Stimulated activated CD4-positive, alpha-beta T cell treated with anti-CD3 and anti-CD28 coated beads, TNF-alpha, amount 100 ng/mL, for 4 hours (primary cell): ENCODE measurements at places on chromosomes 5 and 9.

DNA sequence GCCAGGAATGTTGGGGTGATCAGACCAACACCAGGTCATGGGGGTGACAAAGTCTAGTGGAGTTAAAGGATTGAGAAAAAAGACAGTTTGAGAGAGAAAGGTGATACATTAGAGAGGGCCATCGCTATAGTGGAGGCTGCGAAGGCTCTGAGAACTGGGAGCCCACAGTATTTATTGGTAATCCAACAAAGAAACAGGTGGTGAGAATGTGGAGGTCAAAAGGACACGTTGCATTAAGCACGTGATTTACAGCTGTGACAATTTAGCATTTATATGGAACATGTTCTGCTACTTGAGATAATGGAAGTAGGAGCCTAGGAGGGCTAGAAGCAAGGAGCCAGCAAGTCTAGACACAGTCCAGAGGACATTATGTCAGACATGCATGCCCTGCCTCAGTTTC is 2086.5 kb upstream of the C9orf72 start:
- no peak for DNase-seq

- no peak for DNase-seq
Measured at GRCh38 chr5:148343046-148343407, 7.7 kb downstream of the SPINK9 start.

GRCh38 chr5:107805166-107805565 is 134.4 kb upstream of the EFNA5 start:
- no peak for DNase-seq

GRCh38 chr5:180670586-180671359 is 21.4 kb upstream of the FLT4 start:
- DNase-seq = no peak

- DNase-seq = no peak
Measured at GRCh38 chr5:36521838-36522745, 84.3 kb upstream of the SLC1A3 start.

- no peak for DNase-seq
Measured at GRCh38 chr5:91020065-91020800, 362.9 kb downstream of the ARRDC3 start.

DNA sequence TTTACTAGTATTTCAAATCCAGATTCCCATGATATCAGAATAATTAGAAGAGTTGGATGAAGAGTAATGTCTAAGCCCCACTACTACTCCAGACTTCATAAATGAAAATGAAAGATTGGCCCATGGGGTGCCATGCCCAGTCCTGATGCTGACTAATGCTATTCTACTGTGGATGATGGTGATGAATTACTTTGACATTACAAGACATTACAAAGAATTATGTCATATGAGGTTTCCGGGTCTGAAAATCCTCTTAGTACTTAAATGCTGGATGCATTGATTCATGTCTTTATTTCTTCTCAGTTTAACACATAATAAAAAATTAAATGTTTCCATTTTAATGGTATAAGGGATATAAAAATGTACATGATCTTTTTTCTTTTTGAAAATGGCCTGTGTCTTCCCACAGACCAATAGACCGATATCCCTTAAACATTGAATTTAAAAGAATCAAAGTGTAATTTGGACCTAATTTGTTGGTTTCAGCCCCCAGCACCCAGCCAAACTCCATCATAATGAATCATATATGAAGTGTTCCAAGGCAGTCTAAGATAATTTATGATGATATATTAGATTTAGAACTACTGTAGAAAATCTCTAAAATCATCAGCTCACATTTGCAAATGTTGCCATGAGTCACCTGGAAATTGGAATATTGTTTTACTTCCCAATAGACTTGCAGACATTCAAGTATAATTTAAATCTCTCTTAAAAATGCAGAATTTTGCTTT is 223.6 kb upstream of the SGCD start:
- DNase-seq = no peak

- DNase-seq = no peak
Measured at GRCh38 chr5:136453986-136454758, 88.8 kb upstream of the TRPC7 start.

DNA sequence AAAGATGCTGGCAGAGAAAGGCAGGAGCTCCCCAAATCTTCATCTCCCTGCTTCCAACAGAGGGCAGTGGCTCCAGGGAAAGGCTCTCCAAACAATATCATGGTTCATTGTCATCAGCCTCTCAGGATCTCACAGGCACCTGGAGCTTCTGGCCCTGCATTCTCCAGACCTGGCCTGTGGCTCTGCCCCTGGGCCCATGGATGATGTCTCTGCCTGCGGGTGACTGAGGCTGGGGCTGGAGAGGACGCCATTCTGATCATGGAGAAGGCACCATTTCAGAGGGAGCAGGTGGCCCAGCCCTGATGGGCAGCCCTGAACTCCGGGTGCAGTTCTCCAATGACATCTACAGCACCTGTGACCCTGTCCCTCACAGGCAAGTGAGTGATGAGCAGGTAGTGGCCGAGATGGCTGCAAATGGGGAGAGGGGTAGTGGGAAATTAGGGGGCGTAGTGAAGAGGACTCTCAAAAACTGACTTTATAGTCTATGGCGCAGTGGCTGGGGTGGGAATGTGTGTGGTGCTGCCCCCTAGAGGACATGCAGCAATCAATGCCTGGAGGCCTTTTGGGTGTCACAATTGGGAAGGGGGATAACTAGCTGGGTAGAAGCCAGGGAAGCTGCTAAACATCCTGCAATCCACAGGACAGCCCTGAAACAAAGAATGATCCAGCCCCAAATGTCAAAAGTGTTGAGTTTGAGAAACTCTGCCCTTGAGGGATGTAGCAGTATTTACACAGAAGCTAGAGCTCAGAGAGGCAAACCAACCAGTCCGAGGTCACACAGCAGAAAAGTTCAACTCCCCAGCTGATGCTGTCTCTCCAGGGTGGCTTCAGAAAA is 3.2 kb downstream of the SH3PXD2B start:
- DNase-seq = peak; percentile 14

GRCh38 chr5:170920196-170920595 is 58.4 kb downstream of the RANBP17 start:
- no peak for DNase-seq

GRCh38 chr9:94980947-94981722 is 254.6 kb downstream of the AOPEP start:
- no peak for DNase-seq

DNA sequence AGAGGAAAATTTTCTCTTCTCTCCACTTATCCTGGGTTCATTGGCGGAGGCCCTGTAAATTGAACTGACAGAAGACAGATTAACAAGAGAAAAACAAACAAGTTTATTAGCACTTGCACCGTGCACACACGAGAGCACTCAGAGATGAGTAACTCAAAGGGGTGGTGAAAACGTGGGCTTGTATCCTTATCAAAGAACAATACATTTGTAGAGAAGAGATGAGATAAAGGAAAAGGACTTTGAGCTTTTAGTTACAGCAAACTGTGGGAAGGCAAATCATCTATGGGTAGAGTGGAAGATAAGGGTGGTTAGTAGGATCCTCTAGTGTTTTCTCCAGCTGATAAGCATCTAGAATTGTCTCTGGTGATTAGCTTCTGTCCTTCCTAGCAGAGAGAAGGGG is 44.4 kb upstream of the ROR2 start:
- no peak for DNase-seq

- DNase-seq = peak; percentile 50
Measured at GRCh38 chr5:151126199-151126645, 31.4 kb downstream of the ANXA6 start.

- no peak for DNase-seq
Measured at GRCh38 chr5:174323878-174324281, 278.4 kb downstream of the NSG2 start.

DNA sequence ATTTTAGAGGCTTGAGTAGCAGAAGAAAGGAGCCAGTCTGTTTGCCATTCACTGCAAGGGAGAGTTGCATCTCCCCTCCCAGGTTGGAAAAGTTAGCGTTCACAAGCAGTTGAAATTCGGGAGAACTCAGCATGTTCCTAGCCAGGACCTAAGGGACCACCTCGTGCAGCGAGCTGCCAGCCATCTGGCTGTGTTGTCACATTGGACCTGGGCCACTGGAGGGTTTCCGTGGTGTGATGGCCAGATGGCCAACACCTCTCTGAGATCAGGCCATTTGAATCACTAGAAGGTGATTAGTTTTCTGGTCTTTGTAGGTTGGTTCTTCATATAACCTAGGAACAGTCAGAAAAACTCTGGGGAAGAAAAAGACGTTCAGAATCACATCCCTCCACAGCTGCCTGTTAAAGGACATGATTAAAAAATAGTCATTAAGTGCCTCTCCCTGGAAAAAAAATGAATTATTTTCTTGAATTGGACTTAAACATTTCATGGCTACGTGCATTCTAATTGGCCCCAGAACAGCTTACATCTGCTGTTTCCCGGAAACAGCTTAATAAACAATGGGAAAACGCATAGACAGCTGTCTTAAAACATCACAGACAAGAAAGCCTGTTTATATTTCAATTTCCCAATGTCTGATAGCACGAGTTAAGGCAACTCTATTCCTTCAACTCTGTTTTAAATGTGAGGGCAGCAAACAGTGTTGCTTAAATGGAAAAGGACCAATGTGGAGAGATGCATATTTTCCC is 303.9 kb downstream of the TENT4A start:
- no peak for DNase-seq

DNA sequence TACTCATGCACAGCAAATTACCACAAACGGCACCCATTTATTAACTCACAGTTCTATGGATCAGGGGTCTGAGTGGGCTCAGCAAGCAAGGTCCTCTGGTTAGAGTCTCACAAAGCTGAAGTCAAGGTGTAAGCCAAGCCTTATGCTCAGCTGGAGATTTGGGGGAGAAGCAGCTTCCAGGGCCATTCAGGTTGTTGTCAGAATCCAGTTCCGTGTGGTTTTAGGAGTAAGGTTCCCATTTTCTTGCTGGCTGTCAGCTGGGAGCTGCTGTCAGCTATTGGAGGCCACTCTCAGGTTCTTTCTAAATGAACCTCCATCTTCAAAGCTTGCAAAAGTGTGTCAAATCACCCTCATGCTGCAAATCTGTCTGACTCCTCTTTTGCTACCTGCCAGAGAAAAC is 17.7 kb downstream of the FCN2 start:
- no peak for DNase-seq

GRCh38 chr9:15329539-15330109 is 22.6 kb upstream of the TTC39B start:
- no peak for DNase-seq

GRCh38 chr5:14595891-14596290 is 14.3 kb downstream of the OTULINL start:
- no peak for DNase-seq

- no peak for DNase-seq
Measured at GRCh38 chr5:112983363-112983762, 6.8 kb downstream of the DCP2 start.

DNA sequence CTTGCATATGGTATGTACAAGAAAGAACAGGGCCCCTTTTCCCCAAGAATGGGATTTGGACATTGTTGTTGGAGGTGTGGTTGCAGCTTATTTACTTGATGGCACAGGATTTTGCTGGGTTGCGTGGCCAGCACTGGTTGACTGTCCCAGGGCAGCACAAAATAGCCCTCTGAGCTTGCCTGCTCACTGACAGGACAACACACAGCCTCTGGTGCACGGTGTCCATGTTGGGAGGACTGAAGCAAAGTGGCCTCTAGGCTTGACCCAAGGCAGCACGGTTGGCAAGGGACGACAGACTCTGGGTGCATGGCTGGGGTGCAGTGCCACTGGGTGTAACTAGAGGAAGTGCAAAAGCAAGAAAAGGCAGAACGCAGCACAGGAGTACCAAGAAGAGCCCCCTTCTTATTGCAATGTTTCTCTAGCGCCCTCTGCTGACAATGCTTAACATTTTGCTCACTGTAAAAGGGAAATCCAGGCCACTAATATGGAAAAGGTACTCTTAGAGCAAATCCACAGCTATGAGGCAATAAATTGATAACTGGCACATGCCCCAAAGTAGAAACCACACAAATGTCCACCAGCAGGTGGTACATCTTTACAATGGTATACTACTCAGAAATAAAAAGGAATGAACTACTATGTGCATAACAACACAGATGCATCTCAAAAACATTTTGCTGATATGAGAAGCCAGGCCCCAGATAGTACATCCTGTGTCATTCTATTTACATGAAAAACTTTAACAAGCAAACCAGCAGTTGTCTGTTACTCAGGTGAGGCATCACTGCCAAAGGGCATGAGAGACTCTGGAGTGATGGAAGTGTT is 47.4 kb upstream of the BARX1 start:
- DNase-seq = no peak

DNA sequence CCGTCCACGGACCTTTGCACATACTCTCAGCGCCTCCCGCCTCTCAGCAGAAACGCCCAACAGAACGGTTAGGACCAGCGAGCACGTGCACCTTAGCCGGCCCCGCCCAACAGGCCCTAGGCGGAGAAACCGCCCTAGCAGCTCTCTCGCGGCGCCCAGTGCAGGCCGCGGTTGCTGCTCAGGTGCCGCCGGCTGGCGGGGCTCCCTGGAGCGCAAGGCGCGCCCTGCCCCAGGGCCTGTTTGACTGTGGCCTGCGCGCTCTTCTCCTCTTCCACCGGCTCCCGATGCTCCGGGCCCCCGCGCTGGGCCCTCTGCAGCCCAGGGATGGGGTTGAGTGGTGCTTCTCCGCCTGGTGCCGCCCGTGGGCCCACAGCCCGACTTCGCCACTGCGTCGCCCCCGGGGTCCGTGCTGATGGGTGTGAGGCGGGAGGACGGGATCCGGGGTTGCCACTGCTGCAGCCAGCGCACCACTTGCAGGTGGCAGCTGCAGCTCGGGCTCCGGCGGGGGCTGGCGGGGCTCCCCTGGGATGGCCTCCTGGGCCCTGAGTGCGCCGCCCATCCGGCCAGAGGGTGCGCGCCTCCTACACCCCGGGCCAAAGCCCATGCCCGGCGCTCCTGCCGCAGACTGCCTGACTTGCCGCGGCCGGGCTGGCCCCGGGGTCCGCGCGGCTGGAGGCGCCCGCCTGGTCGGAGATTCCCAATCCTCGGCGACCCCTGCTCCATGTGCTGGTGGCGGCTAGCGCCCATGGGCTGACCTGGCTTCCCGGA is 1889.4 kb upstream of the CDH9 start:
- no peak for DNase-seq

DNA sequence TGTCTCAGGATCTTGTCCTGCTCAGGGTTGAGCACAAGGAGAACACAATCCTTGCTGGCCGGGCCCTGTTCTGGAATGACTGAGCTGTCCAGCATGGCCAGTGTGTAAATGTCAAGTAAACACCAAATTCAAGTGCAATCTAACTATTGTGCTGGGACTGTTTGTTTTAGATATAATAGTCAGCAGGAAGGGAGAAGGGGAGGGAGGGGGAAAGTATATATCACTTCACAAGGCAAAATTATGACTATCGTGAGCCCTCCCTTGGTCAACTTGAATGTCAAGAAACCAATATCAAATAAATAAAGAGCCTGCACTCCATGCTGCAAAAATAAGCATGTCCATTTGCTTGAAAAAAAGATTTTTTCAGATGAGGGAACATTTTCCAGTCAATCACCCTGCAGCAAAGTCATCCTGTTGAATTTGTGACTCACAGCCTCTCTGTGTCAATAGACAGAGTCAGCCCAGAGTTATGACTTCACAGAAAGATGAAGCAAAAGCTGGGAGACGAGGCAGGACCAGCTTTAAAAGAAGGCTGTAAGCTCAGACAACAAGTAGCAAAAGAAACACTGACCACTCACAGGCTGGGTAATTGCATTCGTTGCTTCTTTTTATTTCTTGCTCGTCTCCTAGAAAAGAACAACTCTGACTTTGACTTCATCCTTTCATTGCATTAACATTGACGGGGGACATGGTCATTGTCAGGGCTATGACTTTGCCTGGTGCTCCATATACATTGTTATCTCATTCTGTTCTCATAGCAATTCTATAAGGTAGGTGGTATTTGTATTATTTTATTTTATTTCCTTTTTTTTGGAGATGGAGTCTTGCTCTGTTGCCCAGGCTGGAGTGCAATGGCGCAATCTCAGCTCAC is 15.3 kb upstream of the KLF4 start:
- DNase-seq = no peak

- no peak for DNase-seq
Measured at GRCh38 chr5:78483809-78484521, 123.5 kb downstream of the SCAMP1 start.
